ENCODE measurements at places on chromosomes 5 and 9.

DNA sequence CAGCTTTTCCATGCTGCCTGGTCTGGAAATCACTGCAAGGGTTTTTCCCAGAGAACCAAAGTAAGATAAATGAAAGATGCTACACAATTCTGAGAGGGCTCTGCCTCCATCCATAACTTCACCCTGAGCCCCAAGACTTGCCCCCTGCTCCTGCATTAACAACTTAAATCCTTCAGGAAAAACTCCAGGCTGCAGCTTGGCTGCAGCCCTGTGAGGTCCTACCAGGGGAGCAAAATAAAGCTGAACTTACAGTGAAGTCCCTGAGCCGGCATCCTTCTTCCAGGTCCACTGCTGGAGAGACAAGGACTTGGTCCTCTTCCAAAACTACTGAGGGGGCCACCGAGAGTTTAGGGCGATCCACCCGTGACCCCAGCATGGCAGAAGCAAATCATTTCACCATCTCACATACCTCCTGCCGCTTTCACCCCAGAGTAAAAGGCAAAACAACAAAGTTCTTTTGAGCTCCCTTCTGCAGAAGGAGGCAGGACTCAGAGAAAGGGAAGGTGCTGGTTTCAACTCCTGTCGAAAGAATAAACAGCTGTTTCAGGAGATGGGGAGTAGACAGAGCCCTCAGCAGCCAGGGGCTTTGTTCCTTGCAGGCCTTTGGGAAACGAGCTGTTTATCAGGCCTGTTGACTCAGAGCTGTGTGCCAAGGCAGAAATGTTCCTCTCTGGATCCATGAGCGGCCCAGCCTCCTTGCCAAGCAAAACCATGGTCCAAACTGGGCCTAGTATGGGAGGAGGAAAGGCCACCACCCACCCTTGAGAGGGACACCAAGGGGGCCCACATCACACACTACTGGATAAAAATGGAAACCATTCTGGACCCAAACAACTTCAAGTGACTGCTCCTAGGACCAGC, 20.6 kb downstream of the GGTA1 start:
- DNase-seq = no peak

DNA sequence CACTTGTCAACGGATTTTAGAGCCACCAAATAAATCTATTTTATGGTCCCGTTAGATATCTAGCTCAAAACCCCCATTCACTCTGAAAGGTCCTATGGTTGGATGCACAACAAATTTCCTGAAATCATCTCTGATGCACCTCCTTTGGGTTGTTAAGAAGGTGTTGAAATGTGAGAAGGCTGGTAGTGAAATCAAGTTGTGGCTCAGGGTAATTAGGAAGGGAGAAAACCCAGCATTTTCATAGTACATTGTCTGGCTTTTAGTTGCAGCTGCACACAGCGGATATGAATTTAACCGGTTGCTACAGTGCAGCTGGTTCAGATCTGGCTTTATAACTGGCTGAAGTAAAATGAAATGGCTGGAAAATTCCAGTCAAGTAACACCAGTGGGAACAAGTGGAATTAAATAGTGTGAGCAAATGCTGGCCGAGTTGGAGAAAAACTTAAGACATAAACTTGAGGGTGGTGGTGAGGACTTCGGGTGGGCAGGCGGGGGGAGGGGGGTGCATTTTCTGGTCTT, 17.6 kb downstream of the RGMB start:
- DNase-seq = no peak

- no peak for DNase-seq
Measured at GRCh38 chr9:127684576-127684975, 22.2 kb upstream of the CFAP157 start.

- DNase-seq = no peak
Measured at GRCh38 chr5:172699423-172699822, 58.4 kb downstream of the NEURL1B start.

DNA sequence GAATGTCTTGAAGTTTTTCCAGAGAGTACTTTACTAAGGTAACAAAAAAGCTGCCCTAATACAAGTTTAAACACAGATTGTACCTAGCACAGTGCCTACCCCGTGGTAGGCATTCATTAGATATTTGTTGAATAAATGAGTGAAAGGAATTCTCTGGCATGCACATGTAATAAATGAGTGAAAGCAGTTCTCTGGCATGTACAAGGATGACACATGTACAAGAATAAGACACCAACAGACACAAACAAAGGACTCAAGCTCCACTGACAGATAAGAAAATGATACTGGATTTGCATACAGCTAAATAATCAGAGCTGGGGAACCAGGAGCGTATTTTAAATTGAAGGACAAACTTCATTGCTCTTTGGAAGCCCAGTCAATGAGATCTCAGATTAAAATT, 535.8 kb downstream of the EFNA5 start:
- no peak for DNase-seq

DNA sequence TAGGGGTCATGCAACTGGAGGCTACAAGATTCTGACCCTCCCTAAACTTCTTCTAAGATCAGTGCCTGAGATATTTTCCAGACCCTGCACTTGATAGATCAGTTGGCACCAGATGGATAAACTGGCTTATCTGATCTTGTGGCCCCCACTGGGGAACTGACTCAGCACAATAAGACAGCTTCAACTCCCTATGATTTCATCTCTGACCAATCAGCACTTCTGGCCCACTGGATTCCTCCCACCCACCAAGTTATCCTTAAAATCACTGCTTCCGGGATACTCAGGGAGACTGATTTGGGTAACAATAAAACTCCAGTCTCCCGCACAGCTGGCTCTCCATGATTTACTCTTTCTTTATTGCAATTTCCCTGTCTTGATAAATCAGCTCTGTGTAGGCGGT, 2180.4 kb upstream of the WWC1 start:
- DNase-seq = no peak

- DNase-seq = peak; percentile 84
Measured at GRCh38 chr5:169637085-169637548, at the start of gene DOCK2. Gene DOCK2, plus strand, starts transcription at chr5:169637275. Its CDS starts 52 bp downstream, at chr5:169637327.

GRCh38 chr5:14385019-14385418, 196.6 kb upstream of the OTULINL start:
- DNase-seq = no peak

- DNase-seq = no peak
Measured at GRCh38 chr9:23774266-23774665, 51.8 kb downstream of the ELAVL2 start.
